ENCODE measurements at places on chromosomes 5 and 9.

DNA sequence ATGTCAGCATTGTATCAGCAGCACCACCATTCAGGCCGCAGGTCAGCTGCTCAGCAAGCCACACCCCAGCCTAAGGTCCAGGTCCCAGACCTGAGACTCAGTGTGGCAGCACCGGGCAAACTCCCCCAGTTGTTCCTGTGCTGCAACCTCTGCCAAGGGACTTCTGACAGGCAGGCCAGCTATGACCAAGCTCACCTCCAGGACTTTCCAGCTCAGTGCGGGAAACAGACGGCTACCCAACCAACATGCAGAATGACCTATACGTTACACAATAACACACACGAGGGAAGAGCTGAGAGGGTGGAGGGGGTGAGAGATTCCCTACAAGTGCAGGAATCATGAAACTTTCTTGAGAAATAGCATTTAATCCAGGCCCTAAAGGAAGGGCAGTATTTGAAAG lies 143.7 kb downstream of the FSTL4 start:
- no peak for DNase-seq

- peak; percentile 23 for DNase-seq
Measured at GRCh38 chr9:75010570-75010969, 17.5 kb downstream of the CARNMT1 start.

DNA sequence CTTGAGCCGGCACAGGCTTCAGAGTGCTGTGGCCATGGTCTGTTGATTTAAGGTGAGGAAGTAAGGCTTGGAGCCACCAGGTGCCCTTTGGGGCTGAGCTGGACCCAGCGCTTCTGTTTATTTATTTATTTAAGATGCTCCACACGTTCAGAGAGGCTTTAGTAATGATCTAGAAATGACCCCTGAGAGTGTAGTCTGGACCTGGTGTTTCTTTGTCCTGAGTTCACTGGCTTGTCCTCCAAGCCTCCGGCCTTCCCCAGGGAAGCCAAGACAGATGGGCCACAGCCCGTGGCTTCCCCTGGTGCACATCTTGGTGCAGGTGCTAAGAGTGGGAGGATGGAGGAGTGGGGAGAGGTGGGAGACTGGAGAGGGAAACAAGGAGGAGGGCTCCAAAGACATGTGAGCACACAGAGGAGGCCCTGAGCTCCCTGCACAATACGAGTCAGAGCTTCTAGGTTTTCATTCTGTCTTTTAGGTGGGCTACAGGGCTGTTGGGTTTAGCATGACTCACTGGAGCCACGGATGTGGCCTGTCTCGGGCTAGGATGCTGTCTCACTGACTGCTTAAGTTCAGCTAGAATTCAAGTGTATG lies 56.9 kb downstream of the AHRR start:
- DNase-seq = no peak

GRCh38 chr5:60673334-60673733 lies 26.6 kb downstream of the DEPDC1B start:
- no peak for DNase-seq

GRCh38 chr9:116468793-116469527 lies 218.1 kb upstream of the TRIM32 start:
- no peak for DNase-seq

GRCh38 chr5:108818613-108819272 lies 71.0 kb downstream of the FER start:
- DNase-seq = no peak

- DNase-seq = peak; percentile 23
Measured at GRCh38 chr9:21968331-21969010, 25.7 kb downstream of the CDKN2A start.

DNA sequence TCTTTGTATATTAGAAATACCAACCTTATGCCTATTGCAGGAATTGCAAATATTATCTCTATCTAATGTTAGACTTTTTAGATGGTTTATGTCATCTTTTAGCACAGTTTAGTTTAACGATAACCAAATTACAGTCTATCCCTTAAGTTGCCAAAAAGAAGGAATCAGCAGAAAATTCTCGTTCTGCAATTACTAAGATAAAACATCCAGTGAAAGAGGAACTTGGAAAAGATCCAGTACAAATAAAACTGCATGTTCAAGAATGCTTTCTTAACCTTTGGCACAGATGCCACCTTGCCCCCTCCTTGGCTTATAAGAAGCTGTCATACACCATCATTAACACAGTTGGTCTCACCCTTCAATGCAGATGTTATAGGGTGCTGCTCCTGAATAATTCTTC lies 124.0 kb downstream of the SEMA5A start:
- no peak for DNase-seq

GRCh38 chr9:15824310-15824709 lies 271.5 kb downstream of the CCDC171 start:
- DNase-seq = no peak

DNA sequence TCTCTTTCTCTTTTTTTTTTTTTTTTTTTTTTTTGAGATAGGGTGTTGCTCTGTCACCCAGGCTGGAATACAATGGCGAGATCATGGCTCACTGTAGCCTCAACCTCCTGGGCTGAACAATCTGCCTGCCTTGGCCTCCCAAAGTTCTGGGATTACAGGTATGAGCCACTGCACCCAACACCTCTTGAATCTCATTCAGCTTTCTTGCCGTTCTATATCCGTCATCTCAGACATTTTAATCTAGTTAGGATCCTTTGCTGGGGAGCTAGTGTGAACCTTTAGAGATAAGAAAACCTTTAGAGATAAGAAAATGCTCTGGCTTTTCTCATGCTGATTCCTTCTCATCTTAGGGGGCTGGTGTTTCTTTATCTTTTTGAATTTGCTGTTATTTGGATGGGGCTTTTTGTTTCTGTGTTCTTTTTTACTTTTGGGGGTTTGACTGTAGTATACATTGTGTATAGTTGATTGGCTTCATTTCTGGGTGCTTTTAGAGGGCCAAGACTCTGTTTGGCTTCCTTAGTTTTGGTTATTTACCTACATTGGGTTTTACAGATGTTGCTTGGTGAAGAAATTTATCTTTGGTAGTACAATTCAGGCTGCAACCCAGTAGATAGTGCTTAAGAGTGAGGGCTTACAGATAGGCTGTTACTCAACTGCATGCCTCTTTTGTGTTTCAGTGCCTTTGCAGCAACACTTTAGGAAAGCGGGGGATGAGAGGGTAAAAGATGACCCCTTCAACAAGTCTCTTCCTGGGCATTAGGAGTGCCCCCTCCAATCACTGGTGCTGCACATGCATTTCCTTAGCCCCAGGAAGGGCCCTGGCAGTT lies 41.9 kb upstream of the SLC36A1 start:
- DNase-seq = no peak

- peak; percentile 17 for DNase-seq
Measured at GRCh38 chr5:50553560-50553984, 112.5 kb upstream of the EMB start.

GRCh38 chr9:826500-827280 lies 14.8 kb upstream of the DMRT1 start:
- no peak for DNase-seq

GRCh38 chr9:34709196-34709978 lies 549 bp downstream of the CCL21 start:
- no peak for DNase-seq

DNA sequence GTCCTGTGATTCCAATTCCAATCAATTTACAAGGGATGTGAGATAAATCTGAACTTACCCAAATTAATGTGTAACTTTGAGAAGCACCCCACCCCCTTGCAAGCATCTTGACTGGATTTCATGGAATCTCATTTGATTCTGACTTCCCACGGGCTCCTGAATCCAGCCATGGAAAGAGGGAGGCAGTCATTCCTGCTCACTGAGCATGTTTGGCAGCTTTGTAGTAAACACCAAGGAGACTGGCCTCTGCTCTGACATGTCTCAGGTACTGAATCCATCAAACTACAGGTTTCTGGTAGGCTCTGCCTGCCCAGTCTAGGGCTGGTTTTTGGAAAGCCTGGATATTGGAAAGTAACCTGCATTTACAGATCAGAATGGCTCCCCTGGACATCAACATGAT lies 357.6 kb downstream of the ARHGEF28 start:
- no peak for DNase-seq

- no peak for DNase-seq
Measured at GRCh38 chr5:107705402-107706014, 34.8 kb upstream of the EFNA5 start.

DNA sequence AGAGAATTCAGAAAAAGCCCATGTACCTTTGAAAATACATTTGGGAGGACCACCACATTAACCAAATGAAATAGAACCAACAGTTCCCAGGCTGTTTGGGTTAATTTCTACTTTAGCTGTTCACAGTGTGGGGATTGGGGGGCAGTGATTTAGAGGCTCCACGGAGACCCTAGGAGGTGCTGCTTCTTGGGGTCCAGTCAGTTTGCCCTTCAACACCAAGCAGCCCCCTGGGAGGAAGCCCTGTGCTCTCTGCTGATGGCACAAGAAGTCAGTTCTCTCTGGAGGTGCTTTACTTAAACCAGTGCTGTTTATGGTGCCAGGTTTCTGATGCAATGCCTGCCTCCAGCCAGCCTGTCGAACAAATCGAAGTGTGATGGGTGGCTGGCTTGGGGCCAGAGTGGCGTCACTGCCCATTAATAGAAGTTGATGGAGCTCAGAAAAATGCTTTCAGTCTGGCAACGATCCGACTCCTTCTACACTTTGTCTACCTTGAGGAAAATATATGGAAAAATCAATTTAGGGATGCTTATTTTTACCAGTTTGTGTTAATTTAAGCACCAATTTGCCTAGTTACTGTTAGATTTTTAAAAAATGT lies 134.0 kb downstream of the SNX18 start:
- no peak for DNase-seq

DNA sequence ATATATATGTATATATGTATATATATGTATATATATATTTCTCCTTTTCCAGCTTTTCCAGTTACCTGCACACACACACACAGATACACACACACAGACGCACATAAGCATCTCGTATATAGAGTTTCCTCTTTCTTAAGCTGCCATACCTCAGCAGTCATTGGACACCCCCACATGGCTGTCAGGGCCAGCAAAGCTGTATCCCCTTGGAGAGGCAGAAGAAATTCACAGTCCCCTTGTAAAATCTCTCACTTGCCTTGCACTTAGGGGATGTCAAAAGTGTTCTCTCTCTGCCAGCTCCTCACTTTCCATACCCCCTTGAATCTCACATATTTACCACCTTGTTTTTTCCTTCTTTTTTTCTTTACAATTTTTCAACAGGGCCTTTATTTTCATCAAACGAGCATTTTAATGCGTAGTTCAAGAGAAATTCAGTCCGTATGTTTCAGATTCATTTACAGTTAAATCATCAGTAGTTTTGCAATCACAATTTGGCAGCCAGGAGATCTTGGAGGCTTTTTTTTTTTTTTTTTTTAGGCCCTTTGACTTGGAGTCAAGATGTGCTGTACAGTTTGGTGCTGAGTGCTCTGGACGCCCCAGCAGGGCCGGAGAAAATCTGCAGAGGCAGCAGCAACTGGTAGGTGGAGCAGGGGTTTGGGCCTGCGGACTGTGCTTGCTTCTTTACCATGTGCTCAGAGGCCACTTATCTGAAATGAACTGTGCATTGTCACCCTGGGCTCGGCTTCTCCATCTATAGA lies 244.9 kb upstream of the KLF4 start:
- DNase-seq = no peak

DNA sequence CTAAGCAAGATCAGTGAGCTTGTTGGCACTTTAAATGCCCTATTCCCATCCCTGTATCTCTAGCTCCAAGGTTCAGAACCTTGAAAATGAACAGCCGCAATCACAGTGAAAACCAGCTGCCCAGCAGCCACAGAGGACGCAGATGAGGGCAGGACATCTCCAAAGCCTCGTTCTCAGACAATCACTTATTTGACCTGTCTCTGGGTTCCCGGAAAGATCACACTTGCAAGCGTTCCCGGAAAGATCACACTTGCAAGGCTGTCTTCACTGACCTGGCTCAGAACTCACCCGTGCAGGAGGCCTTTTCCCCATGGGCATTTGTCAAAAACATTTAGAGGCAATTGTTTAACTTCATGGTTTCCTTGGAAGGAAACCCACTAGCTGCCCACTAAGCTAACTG lies 25.7 kb downstream of the IPPK start:
- no peak for DNase-seq

GRCh38 chr9:1492156-1492555 lies 442.0 kb downstream of the DMRT2 start:
- DNase-seq = no peak

GRCh38 chr9:95584176-95584575 lies 67.4 kb upstream of the PTCH1 start:
- no peak for DNase-seq

- peak; percentile 35 for DNase-seq
Measured at GRCh38 chr5:1502046-1502736, 21.6 kb downstream of the LPCAT1 start.

DNA sequence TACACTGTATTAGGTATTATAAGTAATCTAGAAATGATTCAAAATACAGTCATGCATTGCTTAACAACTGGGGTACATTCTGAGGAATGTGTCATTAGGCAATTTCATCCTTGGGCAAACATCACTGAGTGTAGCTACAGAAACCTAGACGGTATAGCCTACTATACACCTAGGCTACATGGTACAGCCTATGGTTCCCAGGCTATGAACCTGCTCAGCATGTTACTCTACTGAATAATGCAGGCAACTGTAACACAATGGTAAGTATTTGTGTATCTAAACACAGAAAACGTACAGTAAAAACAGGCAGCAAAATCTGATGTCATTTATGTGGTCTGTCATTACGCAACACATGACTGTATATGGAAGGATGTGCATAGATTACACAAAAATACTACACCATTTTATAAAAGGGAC lies 96.8 kb downstream of the RAPGEF6 start:
- DNase-seq = no peak

GRCh38 chr9:123048748-123049147 lies 15.3 kb downstream of the GPR21 start:
- no peak for DNase-seq

DNA sequence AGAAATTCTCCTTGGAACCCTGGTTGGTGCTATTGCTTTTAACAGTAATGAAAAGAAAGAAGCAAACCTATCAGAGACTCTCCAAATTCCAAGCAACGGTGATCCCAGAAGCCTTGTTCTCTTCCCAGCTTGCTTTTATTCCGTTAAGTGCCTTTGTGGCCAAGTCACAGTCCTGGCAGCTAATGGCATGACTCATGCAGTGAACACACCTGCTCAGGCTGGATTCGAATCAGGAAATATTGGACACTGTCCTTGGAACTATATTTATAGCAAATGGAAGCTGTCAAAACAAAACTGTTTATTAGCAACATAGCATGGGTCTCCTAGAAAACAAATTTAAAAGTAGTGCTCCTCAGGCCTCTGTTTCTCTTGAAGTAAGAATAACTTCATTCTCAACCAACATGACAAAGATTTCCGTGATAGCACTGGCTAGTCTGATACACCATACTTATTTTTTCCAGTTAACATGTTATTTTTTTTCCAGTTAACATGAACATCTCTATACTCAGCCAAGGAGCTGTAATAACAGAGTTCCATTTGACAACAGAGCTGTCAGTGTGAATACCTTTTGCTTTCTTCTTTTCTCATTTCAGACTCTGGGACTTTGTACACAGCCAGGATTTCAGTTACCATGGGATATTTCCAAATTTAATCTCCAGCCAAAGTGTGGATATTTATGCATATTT lies 502.4 kb downstream of the GADD45G start:
- DNase-seq = no peak
